ENCODE measurements at places on chromosomes 2 and 18. TPM values are rescaled to one million over a fixed set of nuclear protein-coding genes. Genes with fewer than 3 reads are reported as not detected.
A peak's percentile ranks its signal among the peaks of the same experiment; 100 is the strongest.

- DNase-seq = no peak
Measured at GRCh38 chr2:45460825-45461224, 150.2 kb downstream of the SRBD1 start.

GRCh38 chr2:29580223-29580622 is 341.2 kb downstream of the ALK start:
- DNase-seq = no peak

DNA sequence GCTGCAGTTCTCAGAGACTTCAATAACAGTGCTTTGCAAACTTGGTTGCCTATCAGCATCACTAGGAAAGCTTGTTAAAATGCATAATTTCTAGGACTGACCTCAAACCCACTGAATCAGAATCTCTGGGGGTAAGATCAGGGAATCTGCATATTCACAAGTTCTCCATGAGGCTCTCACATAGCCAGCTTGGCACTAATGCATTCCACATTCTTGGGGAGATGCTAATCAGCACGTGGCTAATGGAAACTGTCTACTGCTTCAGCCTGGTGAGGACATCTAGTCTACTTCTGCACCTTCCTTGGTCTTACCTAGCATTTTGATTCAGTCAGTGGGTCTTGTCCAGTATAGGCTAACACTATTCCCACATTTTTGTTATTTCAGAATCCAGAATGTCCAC is 56.3 kb downstream of the RBKS start:
- no peak for DNase-seq

DNA sequence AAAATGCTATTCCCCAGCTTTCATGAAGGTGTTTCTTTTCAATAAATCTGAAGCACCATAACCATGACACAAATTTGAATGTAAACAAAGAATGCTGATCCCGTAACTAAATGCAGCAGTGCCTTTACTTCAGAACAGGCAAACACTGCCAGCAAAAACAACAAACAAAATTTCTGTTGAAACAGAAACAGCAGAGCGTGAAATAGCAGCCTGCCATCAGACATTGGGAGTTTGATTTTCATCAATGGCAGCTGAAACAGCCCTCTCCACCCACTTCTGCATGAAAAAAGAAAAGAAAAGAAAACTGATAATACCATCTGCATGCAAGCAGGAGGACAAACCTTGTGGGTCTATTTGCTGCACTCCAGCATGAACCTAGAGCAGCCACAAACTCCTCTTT is 128.3 kb downstream of the CDH2 start:
- no peak for DNase-seq

GRCh38 chr2:71586471-71586870 is 133.1 kb downstream of the DYSF start:
- no peak for DNase-seq

- no peak for DNase-seq
Measured at GRCh38 chr2:182646763-182647498, 69.1 kb upstream of the DNAJC10 start.

DNA sequence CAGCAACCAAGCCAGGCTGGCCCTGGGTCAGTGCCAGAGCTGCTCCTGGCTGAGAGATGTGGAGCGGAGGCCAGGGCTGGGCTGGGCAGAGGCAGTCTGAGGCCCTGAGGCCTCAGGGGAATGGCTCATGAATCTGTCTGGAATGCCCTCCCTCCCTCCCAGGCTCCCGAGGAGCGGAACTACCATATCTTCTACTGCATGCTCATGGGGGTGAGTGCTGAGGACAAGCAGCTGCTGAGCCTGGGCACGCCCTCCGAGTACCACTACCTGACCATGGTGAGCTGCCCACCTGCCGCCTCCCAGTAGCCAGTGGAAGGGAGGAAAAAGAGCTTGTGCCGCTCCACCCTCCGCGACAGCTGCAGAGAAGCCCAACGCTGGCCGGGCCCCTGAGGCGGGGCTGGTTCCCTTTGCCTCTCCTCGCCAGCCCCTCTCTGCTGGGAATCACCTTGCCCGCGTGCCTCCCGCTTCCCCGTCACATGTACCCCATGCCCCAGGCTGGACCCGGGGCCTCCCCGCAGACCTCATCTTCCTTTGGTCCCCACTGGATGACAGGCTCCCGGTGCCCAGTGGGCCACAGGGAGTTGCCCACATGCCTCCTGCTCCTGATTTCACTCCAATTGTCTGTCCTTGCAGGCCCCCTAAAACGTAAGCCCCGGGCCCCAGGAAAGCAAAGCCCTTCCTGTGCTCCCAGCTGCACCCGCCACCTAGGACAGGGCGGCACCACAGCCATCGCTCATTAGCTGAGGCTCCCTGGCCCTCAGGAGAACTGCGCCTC is 41.1 kb downstream of the MYO7B start:
- peak; percentile 37 for DNase-seq

- no peak for DNase-seq
Measured at GRCh38 chr2:52288596-52288995, 1256.7 kb upstream of the NRXN1 start.

GRCh38 chr2:228426502-228427216 is 245.2 kb upstream of the SPHKAP start:
- no peak for DNase-seq

- DNase-seq = no peak
Measured at GRCh38 chr2:217903859-217904613, 98.8 kb downstream of the TNS1 start.

- no peak for DNase-seq
Measured at GRCh38 chr18:3234457-3234856, 13.1 kb upstream of the MYL12A start.

GRCh38 chr2:239806758-239807434 is 218.2 kb downstream of the NDUFA10 start:
- DNase-seq = peak; percentile 13

GRCh38 chr18:13716916-13717315 is 9.4 kb downstream of the FAM210A start:
- DNase-seq = no peak

- no peak for DNase-seq
Measured at GRCh38 chr2:238346544-238346943, 26.2 kb downstream of the TRAF3IP1 start.

DNA sequence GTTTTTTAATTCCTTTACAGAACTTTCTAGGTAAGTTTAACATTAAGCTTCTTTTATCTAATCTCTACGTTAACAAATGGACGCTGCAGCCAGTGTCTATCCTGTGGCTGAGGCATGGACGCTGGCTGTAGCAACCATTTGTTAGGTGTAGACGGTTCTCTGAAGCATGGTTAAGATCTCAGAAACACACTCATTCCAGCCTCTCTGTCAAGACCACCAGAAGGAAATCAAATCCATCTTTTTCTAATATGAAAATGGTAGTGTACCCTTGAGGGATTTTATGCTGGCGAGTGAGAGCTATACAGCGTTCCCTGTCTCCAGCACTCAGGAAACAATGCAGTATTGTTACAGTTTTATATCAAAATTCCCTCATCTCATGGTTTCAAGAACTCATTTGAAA is 78.0 kb downstream of the DTNB start:
- DNase-seq = no peak

GRCh38 chr2:164877169-164877568 is 35.5 kb upstream of the COBLL1 start:
- DNase-seq = no peak

- no peak for DNase-seq
Measured at GRCh38 chr2:197198890-197199289, 111.7 kb downstream of the ANKRD44 start.

GRCh38 chr2:141814150-141814549 is 316.7 kb downstream of the LRP1B start:
- DNase-seq = no peak

DNA sequence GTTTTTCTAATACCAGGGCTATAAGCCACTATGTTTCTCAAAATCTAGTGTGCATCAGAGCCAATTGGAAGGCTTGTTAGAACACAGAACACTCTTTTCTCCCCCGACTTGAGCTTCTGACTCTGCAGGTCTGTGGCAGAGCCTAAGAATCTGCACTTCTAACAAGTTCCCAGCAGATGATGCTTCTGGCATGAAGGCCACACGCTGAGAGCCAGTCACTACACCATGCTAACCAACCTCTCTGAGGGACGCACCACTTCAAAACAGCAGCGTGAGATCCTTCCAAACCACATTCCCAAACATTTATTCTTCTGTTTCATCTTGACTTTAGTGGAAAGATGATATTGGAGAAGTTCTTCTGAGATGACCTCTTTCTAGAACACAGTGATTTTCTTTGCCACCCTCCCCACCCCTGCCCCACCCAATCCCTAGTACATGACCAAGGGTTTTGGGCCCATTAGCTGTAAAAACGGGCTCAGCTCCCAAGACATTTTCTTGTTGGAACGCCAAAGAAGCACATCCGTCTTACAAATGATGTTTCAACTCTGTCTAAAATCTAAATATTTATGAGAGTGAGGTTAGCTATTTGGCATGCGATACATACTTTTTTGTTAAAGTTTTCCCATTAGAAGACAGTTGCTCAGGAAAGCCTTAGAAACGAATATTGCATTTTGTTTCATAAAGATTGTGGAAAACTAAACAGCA is 391.9 kb downstream of the TMEM182 start:
- DNase-seq = no peak

DNA sequence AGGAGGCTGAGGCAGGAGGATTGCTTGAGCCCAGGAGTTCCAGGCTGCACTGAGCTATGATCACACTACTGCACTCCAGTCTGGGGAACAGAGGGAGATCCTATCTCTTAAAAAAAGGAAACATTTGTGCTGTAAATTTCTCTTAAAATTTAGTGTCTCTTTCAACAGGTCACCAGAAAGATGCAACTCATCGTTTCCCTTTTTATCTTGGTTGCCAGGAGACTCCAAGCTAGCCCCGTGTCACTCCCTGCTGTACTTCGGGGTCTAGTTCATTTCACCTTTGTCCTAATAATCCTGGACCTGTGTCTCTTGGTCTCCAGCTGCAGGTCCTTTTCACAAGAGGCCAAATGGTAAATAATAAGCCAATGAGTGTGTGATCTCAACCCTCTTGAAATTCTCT is 7.1 kb downstream of the HS1BP3 start:
- DNase-seq = no peak

GRCh38 chr2:592737-593136 is 84.5 kb downstream of the TMEM18 start:
- DNase-seq = no peak

GRCh38 chr2:155905657-155906056 is 426.9 kb downstream of the NR4A2 start:
- no peak for DNase-seq

- DNase-seq = no peak
Measured at GRCh38 chr18:30658306-30658705, 384.2 kb downstream of the DSC3 start.

DNA sequence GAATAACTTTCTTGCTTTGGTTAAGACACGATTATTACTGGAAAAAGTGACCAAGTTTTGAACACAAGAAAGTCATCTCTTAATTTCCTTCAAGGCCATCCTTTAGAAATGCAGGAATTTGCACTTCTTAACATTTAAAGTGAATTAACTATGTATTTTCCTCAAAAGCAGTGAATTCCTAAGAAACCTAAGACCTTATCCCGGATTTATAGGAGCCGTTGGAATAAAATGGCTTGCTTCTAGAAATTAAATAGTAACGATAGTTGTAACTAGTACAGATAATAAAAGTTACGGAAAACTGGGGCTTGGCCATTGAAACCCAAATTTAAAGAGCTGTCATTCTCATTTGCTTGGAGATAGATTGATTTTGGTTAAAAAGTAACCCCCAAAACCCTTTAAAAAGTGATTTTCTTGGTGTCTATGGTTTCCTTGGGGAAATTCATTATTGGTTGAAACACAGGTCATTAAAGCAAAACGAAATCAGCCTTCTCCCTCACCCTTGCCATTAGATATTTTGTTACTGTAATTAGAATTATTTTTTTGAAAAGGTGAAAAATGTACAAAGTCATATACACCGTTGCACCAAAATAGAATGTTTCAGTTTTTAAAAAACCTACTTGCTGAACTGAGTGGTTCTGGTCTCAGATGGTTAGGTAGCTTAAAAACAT is 2.0 kb downstream of the SKOR2 start:
- DNase-seq = no peak

DNA sequence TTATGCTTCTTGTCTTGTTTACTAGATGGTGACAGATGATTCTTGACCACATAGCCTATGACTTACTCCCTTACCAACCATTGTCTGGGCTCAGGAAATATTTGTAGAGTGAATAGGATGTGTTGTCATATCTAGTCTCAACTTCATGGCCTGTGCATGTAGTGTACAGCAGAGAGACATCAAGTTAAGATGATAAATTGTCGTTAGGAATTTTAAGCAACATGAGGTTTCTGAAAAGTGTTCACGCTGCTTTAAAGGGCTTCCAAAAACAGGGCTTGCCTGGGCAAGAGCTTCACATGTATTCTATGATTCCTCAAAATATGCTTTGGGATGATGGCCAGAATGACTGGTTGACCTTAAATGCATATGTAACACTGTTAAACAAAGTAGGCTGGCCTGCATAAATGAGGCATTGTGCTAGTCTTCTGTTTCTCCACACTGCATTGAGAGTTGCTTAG is 424.0 kb downstream of the RND3 start:
- no peak for DNase-seq

GRCh38 chr2:127423478-127423843 is 5.2 kb downstream of the PROC start:
- no peak for DNase-seq

The CPLX4 gene
- total RNA-seq = not detected

The LYPD6B gene
- 2.0 TPM for total RNA-seq

The SULT1C4 gene
- total RNA-seq = 0.96 TPM

The AGXT gene
- total RNA-seq = not detected

The POMC gene
- 1.6 TPM for total RNA-seq

The SLC30A3 gene
- 2.5 TPM for total RNA-seq

The BBS5 gene
- 0.83 TPM for total RNA-seq

The ST6GAL2 gene
- total RNA-seq = 7.6 TPM

The FAM237A gene
- not detected for total RNA-seq

The AFF3 gene
- 0.22 TPM for total RNA-seq

The UPP2 gene
- total RNA-seq = not detected
